Stimulated activated CD4-positive, alpha-beta T cell treated with anti-CD3 and anti-CD28 coated beads, Interleukin-12 subunit alpha, Interleukin-12 subunit beta, amount 100 ng/mL, for 24 hours (primary cell): ENCODE measurements at places on chromosomes 4 and X.

DNA sequence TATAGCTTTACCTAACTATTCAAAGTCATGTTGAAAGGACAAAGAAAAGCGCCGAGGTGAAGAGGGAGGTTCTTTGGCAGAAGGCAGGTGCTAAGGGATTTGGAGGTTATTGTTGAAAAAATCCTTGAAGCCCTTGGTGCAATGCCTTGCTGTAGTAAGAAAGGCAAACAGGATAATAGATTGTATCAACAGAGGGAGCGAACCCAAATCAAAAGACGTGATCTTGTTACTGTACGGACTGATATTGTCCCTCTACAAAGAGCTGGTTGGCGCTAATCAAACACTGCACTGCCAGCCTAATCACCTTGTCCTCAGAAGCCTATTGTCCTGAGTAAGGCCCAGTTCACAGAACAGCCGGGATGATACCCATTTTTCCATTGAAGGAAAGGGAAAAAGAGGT, 182.9 kb downstream of the ZIC3 start:
- no peak for DNase-seq

- DNase-seq: no peak
Measured at GRCh38 chr4:185965426-185966384, 103.3 kb upstream of the TLR3 start.

DNA sequence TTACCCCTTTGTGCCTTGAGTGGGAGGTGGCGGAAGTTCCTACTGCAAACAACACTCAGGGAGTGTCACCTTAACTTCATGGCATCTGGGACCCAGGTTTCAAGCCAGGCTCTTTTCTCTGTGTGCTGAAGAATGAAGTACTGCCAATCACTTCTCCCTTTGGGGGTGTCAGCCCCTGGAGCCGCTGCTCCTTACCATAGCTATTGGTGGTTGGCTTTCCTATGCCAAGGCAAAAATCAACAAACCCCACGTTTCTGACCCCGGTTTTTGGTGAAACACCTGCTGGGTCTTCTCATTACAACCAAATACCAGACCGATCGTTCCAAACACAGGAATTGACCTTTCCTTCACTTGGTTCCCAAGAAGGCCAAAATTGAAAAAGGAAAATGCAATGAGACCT, 19.7 kb upstream of the SLC2A9 start:
- DNase-seq: no peak

DNA sequence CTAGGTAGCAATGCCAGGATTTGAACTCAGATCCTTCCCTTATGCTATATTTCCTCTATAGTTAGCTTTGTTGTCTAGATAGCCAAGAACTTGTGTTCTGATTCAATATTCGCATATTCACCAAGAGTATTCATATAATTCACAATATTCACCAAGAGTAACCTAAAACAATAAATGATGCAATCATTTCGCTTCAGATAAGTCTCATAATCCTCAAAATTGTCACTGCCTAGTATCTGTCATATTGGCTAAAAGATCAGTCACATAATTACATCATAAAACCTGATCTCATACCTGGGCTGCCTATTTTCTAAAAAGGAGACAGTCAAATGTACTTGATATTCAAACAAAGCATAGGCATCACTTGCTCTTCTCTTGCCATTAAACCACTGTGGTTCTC, 199.7 kb upstream of the CPEB2 start:
- no peak for DNase-seq

DNA sequence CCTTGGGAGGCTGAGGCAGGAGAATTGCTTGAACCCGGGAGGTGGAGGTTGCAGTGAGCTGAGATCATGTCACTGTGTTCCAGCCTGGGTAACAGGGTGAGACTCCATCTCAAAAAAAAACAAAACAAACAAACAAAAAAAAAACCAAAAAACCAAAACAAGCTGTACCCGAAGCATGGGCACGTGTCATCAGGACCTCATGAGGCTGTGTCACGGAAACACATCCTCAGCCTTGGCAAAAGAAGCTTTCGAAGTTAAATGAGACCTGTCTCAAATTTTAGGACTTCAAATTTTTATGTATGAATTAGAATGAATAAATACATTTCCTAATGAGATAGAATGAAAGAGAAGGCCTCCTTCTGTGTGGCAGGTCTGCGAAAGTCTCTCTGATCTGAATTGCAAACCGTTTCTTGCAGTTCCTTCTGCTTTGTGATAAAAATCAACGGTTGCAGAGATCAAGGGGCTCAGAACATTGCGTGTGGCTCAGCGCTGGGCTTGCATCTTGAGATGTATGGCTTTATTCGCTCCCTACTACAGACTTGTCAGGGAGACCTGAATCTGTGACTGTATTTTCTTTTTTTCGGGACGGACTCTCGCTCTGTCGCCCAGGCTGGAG, 19.5 kb upstream of the CRLF2 start:
- DNase-seq: no peak

GRCh38 chr4:6023731-6024130, 5.5 kb upstream of the C4orf50 start:
- DNase-seq: no peak

- no peak for DNase-seq
Measured at GRCh38 chrX:128891554-128891953, 631.7 kb downstream of the SMARCA1 start.

- DNase-seq: no peak
Measured at GRCh38 chrX:108178143-108178498, 86.5 kb downstream of the ATG4A start.

GRCh38 chr4:142231787-142232186, 595.4 kb downstream of the IL15 start:
- no peak for DNase-seq

DNA sequence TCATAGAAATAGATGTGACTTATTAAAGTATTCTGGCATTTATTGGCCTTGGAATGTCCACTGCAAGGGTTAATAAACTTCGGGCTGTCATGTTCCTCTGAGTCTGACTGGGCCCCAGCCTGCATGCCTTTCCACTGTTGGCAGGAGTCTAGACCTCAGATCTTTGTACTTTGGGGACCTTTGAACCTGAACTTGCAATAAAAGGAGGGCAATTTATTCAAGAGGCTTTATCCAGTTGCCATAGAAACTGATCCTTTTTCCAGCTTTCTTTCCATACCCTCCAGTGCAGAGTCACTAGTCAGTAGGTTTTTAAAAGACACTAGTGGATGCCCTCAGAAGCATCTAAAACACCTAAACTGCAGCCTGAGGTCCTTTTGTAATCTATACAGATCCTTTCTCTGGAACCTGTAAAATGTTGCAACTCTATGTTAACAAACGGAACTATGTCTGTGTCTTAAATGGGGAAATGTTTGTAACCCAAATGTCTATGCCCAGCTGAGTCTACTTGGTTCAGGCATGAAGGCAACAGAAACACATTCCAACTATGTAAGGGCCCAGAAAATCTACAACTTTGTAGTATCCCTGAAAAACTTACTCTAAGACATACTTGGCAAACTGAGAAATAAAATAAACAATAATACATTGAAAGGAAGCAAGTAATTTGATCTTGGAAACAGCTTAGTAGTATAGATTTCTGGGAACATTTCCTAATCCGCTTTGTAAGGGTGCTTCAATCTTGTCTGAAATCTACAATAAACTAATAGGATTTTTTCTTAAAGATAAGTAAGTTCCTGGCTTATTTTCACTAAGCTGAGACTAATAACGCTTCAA, 41.5 kb downstream of the SOWAHB start:
- DNase-seq: no peak

DNA sequence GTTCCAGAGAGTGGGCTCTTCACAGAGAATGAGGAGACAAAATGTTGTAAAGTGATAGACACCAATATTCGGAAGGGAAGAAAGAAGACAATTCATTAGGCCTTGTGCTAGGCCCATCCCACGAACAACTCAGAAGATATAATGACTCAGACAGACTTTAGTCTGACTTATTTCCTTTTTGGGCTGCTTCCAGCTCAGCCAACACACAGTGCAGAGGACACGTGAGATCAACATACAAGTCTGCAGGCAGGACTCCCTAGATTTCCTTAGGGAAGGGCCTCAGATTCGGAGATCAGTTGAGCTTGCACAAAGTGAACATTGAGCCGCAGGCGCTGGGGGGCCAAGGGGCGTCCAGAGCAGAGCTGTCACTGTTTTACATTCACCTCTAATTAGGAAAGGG, 290.7 kb upstream of the TENM3 start:
- no peak for DNase-seq

GRCh38 chrX:134482371-134482770, 22.4 kb downstream of the HPRT1 start:
- no peak for DNase-seq

GRCh38 chr4:128757712-128758111, 51.8 kb upstream of the JADE1 start:
- DNase-seq: no peak

- DNase-seq: no peak
Measured at GRCh38 chr4:38322714-38323113, 341.3 kb upstream of the KLF3 start.

- DNase-seq: no peak
Measured at GRCh38 chr4:88573276-88573980, 18.9 kb upstream of the HERC3 start.

DNA sequence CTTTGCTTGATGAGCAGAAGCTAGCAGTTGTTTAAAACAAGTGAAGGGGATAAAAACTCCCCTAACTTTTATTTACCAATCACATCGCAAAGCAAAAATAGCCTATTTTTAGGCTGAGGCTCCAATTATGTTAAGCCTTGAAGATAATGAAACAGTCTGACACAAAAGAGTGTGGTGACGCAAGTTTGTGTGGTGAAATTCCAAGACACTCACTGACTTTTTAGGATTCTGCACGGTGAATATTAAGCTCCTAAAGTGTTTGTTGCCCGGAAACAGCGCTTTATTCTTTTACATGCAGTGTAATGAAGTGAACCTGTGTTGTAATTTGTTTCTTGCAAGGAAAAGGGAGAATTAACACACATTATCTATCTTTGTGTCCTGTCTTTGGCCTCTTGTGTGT, 74.8 kb downstream of the POLA1 start:
- no peak for DNase-seq

GRCh38 chr4:90128961-90129495, 1.8 kb downstream of the CCSER1 start:
- no peak for DNase-seq

GRCh38 chr4:189979196-189980047, 38.8 kb downstream of the FRG1 start:
- DNase-seq: no peak

- DNase-seq: no peak
Measured at GRCh38 chrX:141375011-141375760, 132.9 kb upstream of the SPANXC start.

GRCh38 chr4:1763070-1763549, 30.0 kb upstream of the FGFR3 start:
- DNase-seq: no peak

DNA sequence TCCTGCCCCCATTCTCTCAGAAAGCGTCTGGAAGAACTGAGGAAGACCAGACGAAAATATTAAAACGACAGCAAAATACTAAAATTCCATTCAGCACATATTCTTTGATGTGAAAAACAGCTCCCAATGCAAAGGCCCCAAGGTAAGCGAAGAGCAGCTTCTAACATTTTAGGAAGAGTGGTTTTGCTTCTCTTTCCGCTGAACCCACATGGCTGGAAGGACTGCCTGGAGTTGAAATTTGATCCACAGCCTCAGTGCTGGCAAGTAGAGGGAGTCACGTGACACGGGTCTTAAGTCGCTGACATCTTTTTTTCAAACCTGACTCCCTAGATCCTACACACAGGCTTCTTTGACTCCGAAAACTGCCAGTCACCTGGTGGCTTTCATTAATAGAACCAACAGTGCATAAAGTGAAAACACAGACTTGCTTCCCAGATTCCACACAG, at the start of gene FAM13A:
Gene FAM13A (minus strand): TSS at position 233 of the 446 bp plus-strand sequence. CDS start 221 bp downstream, at position 12.
- no peak for DNase-seq

GRCh38 chr4:10035130-10035529, 13.8 kb upstream of the SLC2A9 start:
- DNase-seq: no peak

DNA sequence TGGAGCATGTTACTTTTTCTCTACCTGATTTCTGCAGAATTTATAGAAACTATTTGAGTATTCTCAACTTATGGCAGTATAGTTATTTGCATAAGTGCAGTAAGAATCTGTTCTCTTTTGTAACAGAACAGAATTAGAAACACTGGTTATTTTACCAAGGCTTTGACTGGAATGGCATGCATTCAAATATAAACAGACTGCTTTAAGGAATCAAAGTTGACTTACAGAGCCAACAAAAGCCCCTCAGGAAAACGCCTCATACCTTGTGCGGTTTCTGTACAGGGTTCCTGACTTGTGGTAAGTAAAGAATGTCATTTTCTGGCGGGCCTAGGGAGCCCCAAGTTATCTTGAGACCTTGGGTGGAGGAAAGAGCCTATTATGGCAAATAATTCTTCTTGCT, 97.1 kb downstream of the GPR143 start:
- DNase-seq: no peak

- no peak for DNase-seq
Measured at GRCh38 chr4:120724656-120725055, 197.9 kb downstream of the PRDM5 start.

DNA sequence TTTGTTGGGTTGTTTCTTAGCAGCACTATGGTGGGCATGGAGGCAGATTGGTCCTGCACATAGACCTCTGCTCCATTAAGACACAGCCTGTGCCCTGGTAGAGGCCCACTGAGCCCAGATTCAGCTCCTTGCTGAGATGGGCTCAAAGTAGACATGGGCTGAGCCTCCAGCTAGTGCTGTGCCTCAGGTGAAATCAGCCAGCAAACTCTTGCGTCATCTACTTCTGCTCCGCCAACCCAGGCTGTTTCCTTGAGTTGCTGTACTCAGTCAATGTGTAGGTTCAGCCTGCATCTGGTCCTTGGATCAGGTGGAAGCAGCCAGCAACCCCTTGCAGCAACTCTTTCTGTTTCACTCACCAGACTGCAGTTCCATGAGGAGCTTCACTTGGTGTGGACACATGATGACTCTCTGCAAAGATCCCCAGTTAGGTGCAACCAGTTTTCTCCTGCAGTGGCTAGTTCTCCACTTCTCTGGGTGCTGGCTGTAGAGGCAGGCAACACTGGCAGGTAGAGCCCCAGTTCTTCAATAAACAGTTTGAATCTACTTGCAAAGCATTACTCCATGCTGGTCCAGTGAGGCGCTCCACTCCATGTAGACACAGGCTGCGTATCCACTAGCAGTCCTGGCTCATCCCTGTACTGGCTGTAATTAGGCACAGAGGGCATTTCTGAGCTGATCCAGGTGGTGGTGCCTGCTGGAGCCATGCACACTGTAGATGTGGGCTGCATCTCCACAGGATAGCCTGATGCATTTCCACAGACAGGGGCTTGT, 199.0 kb upstream of the MAMLD1 start:
- no peak for DNase-seq

GRCh38 chrX:80808881-80809411, 731 bp downstream of the BRWD3 start:
- no peak for DNase-seq

DNA sequence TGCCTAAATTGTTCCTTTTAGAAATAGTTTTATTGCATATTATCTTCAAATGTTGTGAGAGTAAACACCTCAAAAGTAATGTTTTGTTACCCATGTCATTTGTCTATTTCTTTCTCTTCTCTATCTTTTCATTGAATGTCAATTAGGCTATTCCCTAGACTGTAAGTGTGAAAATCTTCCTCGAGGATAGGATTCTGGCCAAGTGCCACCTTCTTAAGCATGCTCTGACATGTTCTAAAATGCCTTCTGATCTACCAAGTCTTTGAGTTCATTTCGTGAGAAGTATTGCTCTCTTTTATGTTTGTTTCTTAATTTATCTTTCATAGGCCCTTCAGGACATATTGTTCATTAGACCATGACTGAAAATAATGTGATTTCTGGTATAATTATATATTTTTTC, 44.1 kb upstream of the TLL1 start:
- DNase-seq: no peak

GRCh38 chr4:98565681-98566301, 92.6 kb downstream of the TSPAN5 start:
- no peak for DNase-seq
